ENCODE measurements at places on chromosomes 13 and 19.

- no peak for DNase-seq
These were observed 1511.0 kb upstream of the SLC10A2 start for GRCh38 chr13:104577071-104577815.

DNA sequence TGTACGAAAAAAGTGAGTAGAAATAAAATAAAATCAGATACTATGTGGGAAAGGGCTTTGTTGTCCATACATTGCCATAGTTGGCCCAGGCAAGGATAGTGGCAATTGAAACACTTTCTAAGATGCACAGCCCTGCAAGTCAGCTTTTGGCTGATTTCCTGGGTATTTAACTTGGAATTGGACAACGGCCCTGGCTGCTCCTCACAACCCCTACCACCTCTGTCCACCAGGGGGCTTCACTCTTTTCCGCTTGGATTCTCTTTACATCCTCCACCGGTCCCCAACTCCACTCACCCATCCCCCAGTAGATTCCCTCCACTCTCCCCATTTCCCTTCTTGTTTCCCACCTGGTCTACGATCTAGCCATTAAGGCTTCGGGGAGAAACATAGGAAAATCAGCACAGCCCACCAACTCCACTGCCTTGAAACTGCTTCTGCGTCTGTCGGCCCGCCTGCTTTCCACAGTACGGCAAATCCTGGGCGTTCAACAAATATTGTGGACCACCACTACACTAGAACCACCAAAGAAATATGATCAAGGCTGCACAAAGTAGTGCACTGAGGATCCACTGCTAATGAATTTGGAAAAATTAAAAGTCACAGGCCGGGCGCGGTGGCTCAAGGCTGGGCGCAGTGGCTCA lies 48.6 kb upstream of the GTF3A start:
- peak; percentile 47 for DNase-seq

GRCh38 chr13:59531571-59532091 lies 632.1 kb downstream of the DIAPH3 start:
- DNase-seq = peak; percentile 2

DNA sequence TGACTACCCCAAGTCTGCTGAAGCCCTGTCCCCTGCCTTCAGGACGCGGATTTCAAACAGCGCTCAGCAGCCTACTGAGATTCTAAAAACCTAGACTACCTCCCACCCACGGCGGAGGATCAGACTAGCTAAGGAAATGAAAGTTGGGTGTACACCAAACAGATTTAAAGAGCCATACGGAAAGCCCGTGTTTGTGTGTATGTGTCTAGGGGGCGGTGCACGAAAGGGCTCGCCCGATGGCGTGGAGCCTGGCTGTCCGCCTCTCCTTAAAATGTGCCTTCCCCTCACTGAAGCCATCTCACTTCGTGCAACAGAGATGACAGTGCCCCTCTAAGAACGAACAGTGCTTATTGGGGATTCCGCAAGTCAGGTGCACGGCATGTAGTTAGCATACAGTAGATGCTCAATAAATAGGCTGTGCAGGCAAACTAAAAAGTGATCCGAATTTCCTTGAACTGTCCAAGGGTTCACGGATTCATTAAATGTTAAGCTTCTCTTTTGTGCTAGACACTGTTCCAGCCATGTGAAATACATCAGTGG lies 639 bp downstream of the LENG1 start:
- peak; percentile 33 for DNase-seq

DNA sequence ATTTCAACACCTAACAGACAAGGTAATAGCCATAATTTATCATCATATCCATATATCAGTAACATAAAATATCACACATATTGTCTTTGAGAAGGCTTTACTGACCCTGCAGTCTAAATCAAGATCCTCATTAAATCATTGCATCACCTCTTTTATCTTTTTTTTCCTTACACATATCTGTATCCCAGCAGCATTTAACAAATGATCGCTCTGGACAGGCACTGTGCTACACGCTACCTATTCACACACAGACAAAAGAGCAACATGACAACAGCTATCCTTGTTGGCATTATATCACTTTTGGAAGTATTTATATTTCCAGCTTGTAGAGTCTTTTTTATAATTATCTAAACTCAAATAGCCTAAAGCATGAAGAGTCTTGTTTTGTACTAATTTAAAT lies 73.3 kb upstream of the NBEA start:
- DNase-seq = no peak

DNA sequence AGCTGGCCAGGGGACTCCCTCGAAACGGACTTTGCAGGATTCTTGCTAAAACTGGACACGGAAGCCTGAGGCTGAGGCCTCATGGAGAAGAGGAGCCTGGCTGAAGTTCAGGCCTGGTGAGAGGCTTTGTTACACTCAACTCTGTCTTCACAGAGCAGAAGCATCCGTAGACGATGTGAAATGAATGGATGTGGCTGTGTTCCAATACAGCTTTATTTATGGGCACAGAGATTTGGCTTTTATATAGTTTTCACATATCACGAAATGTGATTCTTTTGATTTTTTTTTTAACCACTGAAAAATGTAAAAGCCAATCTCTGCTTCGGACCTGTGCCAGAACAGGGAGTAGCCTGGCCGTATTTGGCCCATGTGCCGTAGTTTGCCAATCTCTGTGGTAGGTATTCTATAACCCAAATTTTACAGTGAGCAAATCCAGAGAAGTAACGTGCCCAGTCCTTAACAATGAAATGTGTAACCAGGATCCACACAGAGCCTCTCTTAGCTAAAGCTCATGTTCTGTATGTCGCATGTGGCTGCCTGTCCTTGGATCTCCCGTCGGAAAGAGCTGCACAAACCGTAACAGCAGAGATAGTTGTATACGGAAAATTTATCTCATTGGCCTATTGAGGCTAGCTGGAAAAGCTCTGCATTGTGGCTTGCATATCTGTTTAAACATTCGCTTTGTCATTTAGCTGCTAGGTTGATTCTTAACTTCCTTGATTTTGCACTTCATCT lies 171.6 kb upstream of the RNF113B start:
- no peak for DNase-seq

- DNase-seq = no peak
These were observed 429.1 kb downstream of the ITGBL1 start for GRCh38 chr13:101881593-101881992.

DNA sequence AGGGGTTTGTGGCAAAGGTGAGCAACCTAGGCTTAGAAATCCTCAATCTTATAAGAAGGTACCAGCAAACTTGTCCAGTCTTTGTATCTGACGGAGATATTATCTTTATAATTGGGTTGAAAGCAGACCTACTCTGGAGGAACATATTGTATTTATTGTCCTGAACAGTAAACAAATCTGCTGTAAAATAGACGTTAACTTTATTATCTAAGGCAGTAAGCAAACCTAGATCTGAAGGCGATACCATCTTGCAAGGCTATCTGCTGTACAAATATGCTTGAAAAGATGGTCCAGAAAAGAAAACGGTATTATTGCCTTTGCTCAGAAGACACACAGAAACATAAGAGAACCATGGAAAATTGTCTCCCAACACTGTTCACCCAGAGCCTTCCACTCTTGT lies 3.8 kb upstream of the KLK2 start:
- no peak for DNase-seq

DNA sequence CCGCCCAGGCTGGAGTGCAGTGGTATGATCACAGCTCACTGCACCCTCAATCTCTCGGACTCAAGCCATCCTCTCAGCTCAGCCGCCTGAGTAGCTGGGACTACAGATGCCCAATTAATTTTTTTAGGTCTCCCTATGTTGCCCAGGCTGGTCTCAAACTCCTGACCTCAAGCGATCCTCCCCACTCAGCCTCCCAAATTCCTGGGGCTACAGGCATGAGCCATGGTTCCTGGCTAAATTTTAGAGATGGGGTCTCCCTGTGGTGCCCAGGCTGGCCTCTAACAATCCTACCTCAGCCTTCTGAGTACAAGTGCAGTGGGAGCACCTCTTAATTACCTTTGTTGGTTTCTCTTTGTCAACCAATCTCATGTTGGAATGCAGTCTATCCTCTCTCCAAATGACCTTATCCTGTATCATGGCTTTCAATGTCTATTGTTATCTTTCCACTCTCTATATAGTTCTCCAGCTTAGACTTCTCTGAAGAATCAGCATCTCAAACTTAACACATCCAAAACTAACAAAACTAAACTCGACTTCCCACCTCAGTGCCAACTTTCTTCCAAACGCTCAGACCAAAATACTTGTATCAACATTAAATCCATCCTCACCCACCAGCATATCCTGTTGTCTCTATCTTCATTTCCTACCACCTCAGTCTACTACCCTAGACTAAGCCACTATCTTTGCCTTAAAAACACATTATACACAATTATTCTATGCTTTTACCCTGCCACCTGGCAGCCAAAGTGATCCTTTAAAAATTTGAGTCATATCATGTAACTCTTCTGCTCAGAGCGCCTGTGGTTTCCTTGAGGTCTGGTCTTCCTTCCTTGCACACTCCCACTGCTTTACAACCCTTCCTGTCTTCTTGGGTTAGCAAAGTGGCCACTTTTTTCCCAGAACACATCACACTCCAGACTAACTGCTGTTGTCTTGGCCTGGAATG lies 6.7 kb downstream of the TPT1 start:
- peak; percentile 71 for DNase-seq

GRCh38 chr19:40378509-40378908 lies 11.5 kb downstream of the HIPK4 start:
- no peak for DNase-seq

- no peak for DNase-seq
These were observed 118.0 kb downstream of the TSHZ3 start for GRCh38 chr19:31231237-31231636.

GRCh38 chr19:42436006-42436405 lies 6.7 kb downstream of the CXCL17 start:
- no peak for DNase-seq

DNA sequence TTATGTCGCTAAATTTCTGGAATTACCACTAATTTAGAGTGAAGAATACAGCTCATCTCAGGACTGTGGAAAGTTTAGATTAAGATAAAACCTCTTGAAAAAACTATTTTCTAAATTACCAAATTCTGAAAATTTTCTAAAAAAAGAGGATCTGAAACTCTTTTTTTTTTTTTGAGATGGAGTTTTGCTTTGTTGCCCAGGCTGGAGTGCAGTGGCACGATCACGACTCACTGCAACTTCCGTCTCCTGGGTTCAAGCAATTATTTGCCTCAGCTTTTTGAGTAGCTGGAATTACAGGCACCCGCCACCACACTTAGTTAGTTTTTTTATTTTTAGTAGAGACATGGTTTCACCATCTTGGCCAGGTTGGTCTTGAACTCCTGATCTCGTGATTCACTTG lies 16.6 kb upstream of the ZNF253 start:
- no peak for DNase-seq

GRCh38 chr13:27482983-27483382 lies 32.6 kb upstream of the MTIF3 start:
- DNase-seq = peak; percentile 39

DNA sequence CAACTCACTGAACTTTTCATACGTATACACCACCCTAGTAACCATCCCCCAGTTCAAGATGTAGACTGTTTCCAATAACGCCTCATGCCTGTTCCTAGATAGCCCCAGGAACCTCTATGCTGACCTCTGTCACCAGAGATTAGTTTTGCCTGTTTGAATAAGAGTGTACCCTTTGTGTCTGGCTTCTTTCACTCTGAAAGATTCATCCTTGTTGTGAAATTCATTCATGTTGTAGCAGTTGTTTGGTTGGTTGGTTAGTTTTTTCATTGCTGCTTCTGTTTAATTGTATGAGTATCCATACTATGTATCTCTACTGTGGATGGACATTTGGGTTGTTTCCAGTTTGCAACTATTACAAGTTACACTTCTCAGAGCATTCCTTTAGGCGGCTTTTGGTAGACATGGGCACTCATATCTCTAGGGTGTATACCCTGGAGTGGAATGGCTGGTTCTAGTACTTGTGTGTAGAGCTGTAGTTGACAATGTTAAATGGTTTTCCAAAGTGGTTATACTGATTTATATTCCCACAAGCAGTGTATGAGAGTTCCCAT lies 1.6 kb downstream of the RNASEH2B start:
- DNase-seq = peak; percentile 27

GRCh38 chr19:3766520-3766919 lies 4.0 kb downstream of the MRPL54 start:
- DNase-seq = peak; percentile 20

GRCh38 chr13:72181661-72182060 lies 314.7 kb upstream of the DACH1 start:
- no peak for DNase-seq

GRCh38 chr19:1534972-1535371 lies 11.1 kb downstream of the PLK5 start:
- no peak for DNase-seq

- no peak for DNase-seq
These were observed 133.9 kb upstream of the ARGLU1 start for GRCh38 chr13:106701771-106702341.

DNA sequence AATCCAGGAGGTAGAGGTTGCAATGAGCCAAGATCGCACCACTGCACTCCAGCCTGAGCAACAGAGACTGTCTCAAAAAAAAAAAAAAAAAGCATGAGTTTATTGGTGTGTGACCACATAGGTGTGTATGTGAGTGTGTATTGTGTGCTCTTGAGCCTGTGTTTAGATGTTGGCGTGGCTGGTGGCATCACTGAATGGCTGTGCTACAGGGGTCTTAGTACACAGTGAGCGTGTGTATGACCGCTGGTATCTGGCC lies 2.5 kb downstream of the SLC1A5 start:
- no peak for DNase-seq

DNA sequence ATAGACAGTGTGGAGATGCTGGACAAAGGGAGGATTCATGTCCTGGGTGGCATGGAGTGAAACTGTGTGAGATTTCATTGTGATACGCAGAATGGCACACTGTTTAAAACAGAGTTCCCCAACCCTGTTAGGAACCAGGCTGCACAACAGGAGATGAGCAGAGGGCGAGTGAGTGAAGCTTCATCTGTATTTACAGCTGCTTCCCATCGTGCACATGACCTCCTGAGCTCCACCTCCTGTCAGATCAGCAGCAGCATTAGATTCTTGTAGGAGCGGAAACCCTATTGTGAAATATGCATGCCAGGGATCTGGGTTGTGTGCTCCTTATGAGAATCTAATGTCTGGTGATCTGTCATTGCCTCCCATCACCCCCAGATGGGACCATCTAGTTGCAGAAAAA lies 72.5 kb downstream of the RAP2A start:
- no peak for DNase-seq

DNA sequence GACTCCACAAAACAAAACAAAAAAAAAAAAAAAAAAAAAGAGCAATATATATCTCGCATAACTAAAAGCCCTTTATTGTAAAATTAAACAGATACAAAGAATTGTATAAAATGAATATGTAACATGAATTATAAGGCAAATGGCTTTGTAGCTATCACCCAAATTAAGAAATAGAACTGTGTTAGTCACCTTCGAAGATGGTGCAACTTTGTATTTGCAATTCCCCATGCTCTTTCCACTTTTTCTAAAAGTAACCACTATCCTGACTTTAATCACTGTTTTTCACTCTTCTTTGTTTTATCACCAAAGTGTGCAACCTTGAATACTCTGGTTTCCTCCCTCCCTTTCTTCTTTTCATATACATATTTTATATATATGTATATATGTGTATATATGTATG lies 57.1 kb upstream of the HTR2A start:
- no peak for DNase-seq

- peak; percentile 55 for DNase-seq
These were observed 178.4 kb downstream of the FGF9 start for GRCh38 chr13:21849323-21849722.

GRCh38 chr13:79571147-79571546 lies 90.2 kb downstream of the NDFIP2 start:
- DNase-seq = no peak

GRCh38 chr13:98144801-98145350 lies 2.0 kb downstream of the FARP1 start:
- no peak for DNase-seq
